ENCODE measurements at places on chromosomes 1 and 21. TPM values are rescaled to one million over a fixed set of nuclear protein-coding genes. Genes with fewer than 3 reads are reported as not detected.

The TMEM39B gene
- 7.0 TPM for total RNA-seq

The PLA2G2D gene
- total RNA-seq: not detected

The CELA2A gene
- total RNA-seq: not detected

The MAB21L3 gene
- total RNA-seq: not detected

The TTC39A gene
- 0.26 TPM for total RNA-seq

The SPRR1A gene
- total RNA-seq: not detected

The ARHGAP30 gene
- total RNA-seq: not detected

The NMNAT2 gene
- under 0.01 TPM for total RNA-seq

The EXO1 gene
- total RNA-seq: 5.6 TPM

The TOR1AIP1 gene
- 38.9 TPM for total RNA-seq

The STYXL2 gene
- 0.72 TPM for total RNA-seq

The RHCE gene
- 1.3 TPM for total RNA-seq

The SMCP gene
- total RNA-seq: not detected

The KRTAP21-2 gene
- not detected for total RNA-seq

The CELA3B gene
- total RNA-seq: not detected

The AKR1A1 gene
- total RNA-seq: 124 TPM

The SELENBP1 gene
- 27.0 TPM for total RNA-seq

The ALX3 gene
- not detected for total RNA-seq

The FOXE3 gene
- not detected for total RNA-seq

The TMEM61 gene
- total RNA-seq: 0.26 TPM

The UBL4B gene
- total RNA-seq: not detected

The PEX19 gene
- 38.5 TPM for total RNA-seq

The TEX38 gene
- not detected for total RNA-seq

The CFHR2 gene
- total RNA-seq: not detected

The B4GALT2 gene
- 25.1 TPM for total RNA-seq

The WNT9A gene
- 0.65 TPM for total RNA-seq

The KCNE2 gene
- not detected for total RNA-seq

The FCRL3 gene
- total RNA-seq: not detected

The RAB25 gene
- total RNA-seq: 3.4 TPM

The HOOK1 gene
- not detected for total RNA-seq

The IPO9 gene
- total RNA-seq: 18.1 TPM

The AQP10 gene
- total RNA-seq: under 0.01 TPM

The IKBKE gene
- total RNA-seq: 8.8 TPM

Data from epithelial cell of alveolus of lung (primary cell).